NCI-H1694 (cell line): ENCODE measurements at places on chromosomes 2 and 18.

GRCh38 chr18:40907842-40908241 lies 1047.2 kb upstream of the PIK3C3 start:
- DNase-seq = peak; percentile 36

- no peak for DNase-seq
Observed at GRCh38 chr18:41714872-41715271, 240.2 kb upstream of the PIK3C3 start.

- DNase-seq = no peak
Observed at GRCh38 chr2:69208023-69208595, 178.9 kb downstream of the GFPT1 start.

DNA sequence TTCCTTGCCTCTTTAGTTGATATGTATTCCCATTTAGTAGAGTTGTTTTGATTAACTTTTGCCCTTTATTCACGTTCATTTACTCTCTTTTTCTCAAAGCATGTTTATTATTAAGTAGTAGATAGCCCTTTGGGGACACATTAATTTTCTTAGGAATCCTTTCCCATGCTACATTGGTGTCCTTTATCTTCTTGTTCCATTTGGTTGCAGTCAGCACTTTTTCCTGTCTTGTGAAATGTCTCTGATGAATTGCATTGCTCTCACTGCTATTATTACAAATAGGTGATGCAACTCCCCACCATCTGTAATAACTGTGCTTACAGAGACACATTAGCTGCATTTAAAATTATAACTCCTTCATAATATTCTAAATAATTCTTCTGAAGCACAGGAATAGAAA lies 428.5 kb upstream of the CNTNAP5 start:
- no peak for DNase-seq

DNA sequence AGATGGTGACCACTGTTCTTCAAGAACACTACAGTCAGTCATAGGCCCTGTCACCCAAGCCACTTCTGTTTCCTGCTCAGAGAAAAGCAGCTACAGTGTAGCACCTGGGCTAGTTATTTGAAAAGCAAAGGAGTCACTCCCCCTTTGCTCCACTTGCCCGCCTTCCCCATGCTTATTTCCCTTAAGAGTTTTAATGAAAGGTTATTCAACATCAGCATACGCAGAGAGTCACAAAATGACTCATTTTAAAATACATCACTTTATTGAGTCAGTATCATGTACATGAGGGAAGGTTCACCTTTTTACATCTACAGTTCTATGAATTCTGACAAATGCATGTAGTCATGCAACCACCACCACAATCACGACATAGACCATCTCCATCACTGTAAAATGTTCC lies 71.3 kb downstream of the TNFRSF11A start:
- no peak for DNase-seq

- DNase-seq = no peak
Observed at GRCh38 chr2:73828389-73828817, 358 bp upstream of the STAMBP start.

DNA sequence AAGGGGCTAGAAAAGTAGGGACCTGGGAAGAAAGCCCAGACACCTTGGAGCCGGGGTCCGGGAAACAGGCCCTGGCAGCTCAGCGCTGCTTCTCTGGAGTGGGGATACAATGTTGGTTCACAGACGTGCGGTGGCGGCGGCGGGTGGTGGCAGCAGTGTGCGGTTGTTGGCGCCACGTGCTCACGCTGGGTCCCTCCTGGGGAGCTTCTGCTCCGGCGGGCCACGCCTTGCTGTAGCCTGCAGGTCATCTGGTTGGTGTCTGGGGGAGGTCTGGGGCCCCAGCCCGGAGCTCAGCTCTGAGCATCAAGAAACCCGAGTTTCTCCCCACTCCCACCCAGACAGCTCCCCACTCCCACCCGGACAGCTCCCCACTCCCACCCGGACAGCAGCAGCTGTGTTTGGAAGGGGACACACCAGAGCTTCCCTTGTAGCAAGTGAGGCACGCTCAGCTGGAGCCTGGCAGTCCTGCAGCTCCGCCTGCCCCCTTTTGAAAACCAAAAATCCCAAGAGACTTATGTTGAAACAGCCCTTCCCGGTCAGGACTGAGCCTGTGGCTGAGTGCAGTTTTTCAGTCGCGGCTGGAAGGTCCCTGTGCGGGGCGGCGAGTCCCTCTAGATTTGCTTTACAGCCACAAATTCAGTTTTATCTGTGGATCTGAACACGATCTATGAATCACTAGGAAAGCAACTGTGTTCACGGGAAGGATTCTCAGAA lies 46.9 kb downstream of the NFATC1 start:
- DNase-seq = no peak

DNA sequence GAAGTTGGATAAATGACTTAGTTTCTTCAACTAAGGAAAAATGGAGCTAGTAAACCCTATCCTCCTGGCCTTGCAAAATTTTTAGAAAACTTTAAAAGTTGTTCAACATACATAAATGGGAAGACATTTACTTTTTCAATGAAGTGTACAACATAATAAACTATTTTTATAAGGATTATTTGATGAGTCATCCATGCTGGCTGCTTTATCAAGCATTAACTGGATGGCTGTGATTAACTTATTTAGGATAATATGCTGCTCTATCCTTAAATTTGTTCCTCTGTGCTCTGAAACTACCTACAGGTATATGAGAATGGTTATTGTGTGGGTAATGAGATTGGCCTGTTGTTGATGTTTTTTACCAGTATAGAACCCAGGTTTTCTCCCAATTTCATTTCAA lies 21.3 kb downstream of the DYTN start:
- DNase-seq = no peak

DNA sequence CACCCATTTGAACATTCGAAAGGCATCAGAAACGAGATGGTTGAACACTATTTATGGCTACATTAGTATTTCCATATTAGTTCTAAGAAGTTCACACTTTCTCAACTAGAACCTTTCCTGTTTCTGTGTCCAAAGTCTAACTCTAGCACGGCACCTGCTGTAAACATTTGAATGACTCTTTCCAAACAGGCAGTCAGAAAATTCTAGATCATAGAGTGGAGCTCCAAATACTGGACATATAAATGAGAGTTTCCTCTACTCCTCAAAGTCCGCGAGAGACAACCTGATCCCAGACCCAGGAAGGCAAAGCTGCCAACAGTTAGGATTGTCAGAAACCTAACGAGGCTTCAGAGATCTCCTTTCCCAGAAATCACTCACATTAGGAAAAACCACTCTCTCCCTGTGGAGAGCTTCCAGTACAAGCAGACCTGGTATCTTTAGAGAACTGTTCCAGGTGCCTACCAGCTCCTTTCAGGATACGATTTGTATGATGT lies 10.6 kb downstream of the RND3 start:
- no peak for DNase-seq
